ENCODE measurements at places on chromosomes 4 and X.

GRCh38 chr4:123060039-123060770, 137.8 kb upstream of the NUDT6 start:
- DNase-seq: no peak

GRCh38 chrX:40005292-40006011, 92.3 kb downstream of the BCOR start:
- DNase-seq: no peak

- DNase-seq: no peak
Measured at GRCh38 chr4:20237894-20238537, 13.7 kb upstream of the SLIT2 start.

- DNase-seq: no peak
Measured at GRCh38 chrX:113400193-113400704, 559.6 kb upstream of the AMOT start.

DNA sequence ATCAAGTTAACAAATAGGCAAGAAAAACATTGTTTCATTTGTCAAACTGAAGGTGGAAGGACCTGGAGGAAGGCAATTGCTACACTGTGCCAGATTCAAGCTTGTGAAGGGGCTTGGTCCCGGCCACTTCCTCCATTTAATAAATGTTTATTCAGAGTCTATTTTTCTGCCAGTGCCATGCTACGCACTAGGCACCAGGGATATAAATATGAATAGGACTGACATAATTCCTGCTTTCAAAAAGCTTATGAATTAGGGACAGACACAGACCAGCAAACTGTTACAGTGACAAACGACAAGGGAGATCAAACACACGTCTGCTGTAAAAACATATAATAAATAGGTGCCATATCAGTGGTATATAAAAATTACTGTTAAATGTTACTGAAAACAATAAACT, 571 bp downstream of the TLR6 start:
- DNase-seq: no peak

DNA sequence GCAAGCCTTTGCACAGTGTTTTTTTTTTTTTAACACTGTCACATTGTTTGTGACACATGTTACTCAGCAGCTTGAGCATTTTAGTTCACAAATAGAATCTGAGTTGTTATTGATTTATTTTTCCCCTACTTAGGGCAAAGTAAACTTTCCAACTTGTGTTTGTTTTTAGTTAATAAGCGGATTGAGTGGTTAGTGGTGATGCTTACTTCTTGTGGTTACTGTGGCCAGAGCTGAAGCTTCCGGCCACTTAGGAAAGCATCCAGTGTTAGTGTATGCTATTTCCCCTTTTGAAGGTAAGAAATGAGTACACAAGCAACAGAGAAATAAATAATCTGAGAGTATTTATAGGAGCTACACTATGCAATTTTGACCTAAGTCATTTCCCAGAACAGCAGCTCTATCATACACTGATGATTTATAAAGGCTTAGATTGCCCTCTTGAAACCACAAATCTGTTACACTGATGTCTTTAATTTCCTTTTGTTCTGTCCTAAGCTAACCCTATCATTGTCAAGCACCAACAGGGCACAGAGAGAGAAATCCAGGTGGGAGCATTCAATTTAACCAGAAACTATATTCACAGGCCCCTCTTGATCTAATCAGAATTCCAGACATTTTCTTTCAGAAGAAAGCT, 2464.6 kb downstream of the PCDH7 start:
- no peak for DNase-seq

DNA sequence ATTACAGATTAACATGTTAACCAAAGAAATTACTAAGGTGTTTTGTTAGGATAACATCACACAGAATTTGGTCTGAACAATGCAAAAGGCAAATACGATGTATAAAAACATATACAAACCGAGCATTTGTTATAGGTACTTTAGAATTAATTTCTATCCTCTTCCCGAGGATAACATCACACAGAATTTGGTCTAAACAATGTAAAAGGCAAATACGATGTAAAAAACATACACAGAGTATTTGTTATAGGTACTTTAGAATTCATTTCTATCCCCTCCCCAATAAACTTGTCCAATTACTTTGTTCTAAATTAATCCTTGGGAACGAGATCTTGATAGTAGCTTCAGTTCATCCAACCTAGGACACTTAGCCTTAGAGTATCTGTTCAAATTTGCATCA, 7.6 kb downstream of the HNRNPDL start:
- DNase-seq: no peak

DNA sequence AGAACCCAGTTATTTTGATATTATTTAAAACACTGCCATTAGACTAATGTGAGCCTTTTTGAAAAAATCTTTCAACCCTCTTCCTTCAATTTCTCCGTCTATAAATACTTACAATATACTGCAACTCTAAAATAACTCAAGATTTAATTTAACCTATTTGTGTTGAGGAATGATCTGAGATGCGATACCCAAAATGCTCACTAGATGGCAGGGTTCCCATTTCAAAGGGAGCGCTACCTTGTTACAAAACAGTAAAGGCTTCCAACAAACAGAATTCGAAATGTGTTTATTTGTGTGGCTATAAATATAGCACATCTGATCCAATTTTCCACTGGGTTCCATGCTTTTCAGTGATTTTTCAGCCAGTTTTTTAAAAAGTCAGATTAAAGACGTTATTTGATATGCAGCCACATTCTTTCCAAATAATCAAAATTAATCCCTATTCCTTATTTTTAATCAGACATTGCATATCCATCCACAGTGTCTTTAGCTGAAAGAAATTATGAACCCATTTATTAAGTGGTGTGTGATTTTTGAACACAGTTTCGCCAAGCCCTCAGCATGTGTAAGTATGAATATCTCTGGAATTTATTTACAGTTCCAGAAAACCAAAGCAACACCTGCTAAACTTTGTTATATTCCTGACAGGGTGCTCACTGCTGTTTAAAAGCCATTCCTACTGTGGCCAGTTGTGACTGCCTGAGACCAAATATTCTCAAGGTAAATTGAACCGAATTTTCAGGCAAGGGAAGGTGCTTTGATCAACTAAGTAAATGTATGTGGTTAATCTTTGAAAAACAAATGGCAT, 668.0 kb upstream of the LCORL start:
- no peak for DNase-seq

- DNase-seq: no peak
Measured at GRCh38 chr4:115945026-115945425, 831.6 kb upstream of the NDST4 start.

Data from stimulated activated CD8-positive, alpha-beta memory T cell treated with anti-CD3 and anti-CD28 coated beads, Interleukin-7, amount 100 ng/mL, for 1 hour (primary cell).